ENCODE measurements at places on chromosomes 2 and 18. TPM values are rescaled to one million over a fixed set of nuclear protein-coding genes. Genes with fewer than 3 reads are reported as not detected.

DNA sequence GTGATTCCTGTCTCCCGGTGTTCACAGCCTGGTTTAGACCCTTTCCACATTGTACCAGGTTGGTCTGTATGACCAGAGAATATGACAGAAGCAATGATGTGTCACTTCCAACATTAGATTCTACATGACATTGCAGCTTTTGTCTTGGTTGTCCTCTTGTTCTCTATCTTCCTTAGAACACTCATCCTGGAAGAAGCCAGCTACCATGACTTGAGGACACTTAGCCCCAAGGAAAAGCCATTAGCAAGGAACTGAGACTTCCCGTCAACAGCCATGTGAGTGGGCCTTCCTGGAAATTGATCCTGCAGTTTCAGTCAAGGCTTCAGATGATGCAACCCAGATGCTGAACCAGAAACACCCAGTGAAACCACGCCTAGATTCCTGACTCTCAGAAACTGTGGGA, 143.3 kb downstream of the MREG start:
- DNase-seq, result no peak

DNA sequence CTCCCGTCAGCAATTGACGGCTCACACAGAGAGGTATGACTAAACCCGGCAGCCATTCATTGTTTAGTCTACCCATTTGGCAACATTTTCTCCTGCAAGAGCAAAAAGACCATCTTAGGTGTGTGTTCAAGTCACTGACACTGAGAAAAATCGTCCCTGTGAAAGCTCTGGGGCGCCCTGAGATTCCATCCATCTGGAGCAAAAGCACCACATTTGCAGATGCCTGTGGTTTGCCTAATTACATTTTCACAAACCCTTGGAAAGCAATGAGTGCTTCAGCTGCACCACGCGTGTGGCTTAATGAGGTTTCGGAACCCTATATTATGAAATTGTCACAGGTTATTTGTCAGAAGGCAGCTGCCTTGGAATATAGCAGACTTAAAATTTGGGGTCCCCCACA, 110.7 kb upstream of the PTPRM start:
- DNase-seq, result no peak

- no peak for DNase-seq
Observed at GRCh38 chr2:143545059-143545948, 416.1 kb downstream of the ARHGAP15 start.

DNA sequence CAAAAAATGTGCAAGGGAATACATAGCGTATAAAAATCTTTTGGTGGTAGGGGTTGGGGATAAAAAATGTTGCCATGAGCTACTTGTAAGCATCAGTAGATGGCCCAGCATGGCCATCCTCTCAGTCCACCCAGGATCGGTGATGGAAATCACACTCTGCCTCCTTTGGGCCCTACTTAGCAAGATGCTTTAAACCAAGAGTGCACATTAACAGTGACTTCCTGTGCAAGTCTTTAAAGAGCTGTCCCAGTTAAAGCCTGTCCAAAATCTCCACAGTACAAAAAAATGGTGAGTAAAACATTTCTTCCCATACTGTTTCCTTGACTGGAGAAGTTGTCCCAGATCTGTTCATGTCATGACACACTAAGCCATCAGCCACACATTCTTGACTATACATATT, 18.0 kb downstream of the ANKRD44 start:
- DNase-seq, result no peak

DNA sequence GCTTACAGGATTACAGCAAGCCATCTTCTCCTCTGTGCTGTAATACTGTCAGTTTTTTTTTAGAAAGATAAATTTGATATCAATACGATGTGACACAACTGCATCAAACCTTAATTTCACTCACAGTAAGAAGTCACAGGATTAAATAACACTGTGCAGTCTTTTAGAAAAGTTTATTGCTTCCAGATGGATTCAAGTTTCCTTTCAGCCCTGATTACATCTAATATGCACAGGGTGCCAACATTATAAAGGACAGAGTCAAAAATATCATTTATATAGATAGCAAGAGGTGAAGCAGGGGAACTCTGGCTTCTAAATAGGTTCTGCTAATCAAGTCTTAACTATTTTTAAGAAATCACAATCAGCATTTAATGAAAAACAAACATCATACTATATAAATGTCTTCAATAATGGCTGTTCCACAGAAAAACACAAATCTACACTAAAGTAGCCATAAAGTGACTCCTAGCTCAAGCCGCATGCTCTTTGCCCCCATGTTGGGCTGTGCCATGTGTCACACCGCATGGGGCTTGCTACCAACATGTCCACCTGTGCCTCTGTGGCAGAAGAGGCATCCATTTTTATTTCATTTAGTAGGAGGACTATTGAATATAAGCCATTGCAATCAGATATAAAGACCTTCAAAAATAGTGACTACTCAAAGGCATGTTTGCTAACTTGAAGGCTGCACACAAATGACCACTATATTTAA, 35.0 kb downstream of the CERKL start:
- no peak for DNase-seq

The FSIP2 gene
- not detected for total RNA-seq

The XIRP2 gene
- not detected for total RNA-seq

All from SJSA1 (cell line).